ENCODE measurements at places on chromosomes 3 and 15.

DNA sequence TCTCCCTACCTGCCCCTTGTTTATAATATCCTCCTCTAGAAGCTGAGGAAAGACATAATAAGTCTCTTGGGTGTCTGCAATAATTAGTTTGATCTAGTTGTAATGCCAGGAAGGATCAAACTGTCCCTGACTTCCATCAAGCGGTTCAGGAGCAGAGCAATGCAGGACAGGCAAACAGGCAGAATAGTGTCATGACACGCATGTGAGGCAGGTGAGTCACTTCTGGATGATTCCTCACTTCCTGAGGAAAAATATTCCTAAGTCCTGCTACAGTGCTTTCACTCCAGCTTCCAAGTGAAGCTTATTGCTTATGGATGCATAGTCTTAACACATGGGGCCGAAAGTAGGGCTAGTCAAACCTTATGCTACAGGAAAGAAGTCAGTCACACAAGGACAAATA lies 85.8 kb downstream of the GREM1 start:
- DNase-seq: no peak

GRCh38 chr3:52253314-52254304 lies 8.1 kb downstream of the PPM1M start:
- no peak for DNase-seq

- DNase-seq: no peak
Observed at GRCh38 chr15:69491038-69491505, 38.5 kb downstream of the RPLP1 start.

DNA sequence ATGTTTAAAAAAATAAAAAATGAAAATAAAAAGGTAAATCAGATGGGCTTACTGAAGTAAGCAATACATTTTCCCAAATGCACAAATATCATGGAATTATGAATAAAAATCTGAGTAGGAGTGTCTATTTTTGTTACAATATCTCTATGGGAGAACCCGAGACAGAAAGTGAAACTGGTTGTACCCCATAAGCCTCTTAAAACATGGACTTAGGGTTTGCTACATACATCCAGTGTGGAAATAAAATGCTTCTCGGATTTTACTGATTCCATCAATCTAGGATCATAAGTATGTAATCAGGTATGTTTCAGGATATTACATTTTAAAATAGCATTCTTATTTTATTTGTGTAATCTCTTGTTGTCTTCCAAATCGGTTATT lies 177.8 kb upstream of the CDIN1 start:
- DNase-seq: no peak

- no peak for DNase-seq
Observed at GRCh38 chr3:71887256-71887655, 102.3 kb upstream of the PROK2 start.

DNA sequence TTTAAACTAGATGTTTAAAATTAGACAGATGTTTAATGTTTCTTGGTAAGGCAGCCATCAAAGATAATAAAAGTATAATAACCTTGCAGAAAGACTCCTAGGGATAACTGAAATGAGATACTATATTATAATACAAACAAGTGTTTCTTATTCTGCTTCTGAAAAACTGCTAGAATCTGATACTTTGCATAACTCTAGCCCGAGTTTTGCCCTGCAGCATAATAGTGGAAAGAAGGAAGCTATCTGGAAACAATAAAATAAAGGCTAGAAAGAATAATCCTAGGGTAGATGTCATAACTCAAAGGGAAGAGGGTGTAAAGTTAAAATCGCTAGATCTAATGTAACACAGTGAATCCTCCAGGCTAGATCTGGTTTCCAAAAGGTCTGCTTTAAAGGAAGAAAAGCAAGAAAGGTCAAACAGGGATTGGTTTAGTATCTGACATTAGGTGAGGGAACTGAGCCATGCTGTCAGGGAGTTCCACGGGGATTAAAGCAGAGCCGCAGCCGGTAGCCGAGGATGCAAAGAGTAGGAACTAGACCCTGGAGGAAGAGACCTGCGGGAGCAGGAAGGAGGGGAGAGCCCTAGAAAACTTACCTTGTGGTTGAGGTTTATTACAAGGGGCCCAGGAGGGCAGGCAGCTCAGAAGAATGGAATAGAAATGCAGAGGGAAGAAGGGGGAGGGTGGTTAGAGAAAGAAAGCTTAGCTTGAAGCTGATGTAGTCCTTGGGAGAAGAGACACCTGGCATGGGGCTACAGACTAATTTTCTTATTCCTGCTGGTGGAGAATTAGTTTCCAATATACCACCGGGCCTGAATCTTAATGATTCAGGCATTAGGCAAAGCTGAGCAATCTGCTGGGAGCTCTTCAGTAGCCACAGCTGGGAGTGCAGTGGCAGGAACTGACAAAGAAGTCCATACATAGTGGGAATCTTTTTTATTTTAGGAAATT lies 46.1 kb upstream of the TUSC7 start:
- DNase-seq: no peak

Data from NCI-H2029 treated with DMSO at 0.1 percent for 48 hours (cell line).